ENCODE measurements at places on chromosomes 16 and 17.

- DNase-seq: no peak
These were observed 30.4 kb downstream of the ENGASE start for GRCh38 chr17:79104898-79105600.

GRCh38 chr16:68658341-68658973 is 13.3 kb downstream of the CDH3 start:
- no peak for DNase-seq

GRCh38 chr16:54175169-54175551 is 111.4 kb downstream of the IRX3 start:
- no peak for DNase-seq

GRCh38 chr17:50935221-50935995 is 69.3 kb upstream of the TOB1 start:
- no peak for DNase-seq

GRCh38 chr17:71681427-71682173 is 439.2 kb upstream of the SOX9 start:
- DNase-seq: no peak

- no peak for DNase-seq
These were observed 33.1 kb upstream of the SBK1 start for GRCh38 chr16:28259091-28259780.

DNA sequence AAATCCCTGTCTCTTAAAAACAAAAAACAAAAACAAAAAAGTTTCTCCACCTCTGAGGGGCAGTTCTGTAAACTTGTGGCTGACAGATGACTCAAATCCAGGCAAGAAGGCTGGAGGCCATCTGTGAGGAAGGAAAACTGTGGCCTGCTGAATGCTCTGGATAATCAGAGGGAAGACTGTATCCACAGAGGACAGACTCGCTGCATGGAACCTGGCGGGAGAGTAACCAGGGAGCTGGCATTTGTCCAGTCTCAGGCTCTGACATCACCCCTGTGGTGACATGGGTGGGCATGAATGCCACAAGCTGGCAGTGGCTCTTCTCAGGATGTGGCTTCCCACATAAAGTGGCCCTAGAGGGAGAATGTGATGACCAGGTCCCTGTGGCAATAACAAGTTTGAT is 2.8 kb upstream of the KSR1 start:
- DNase-seq: no peak

DNA sequence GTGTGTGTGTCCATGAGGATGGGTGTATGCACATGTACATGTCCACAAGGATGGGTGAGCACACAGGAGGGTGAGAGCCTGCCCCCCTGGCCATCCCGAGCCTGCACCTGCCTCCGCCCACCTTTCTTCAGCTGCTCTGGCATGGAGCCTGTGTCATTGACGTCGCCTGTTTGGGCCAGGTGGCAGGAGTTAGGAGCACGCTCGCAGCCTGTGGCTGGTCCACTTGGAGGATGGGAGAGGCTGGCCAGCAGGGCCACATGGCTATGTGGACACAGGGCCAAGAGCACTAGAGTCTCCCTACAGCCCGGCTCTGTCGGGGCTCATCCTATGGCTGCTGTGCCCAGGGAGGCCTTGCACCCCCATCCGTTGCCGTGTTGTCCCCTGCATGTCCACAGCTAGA is 21.4 kb downstream of the BAHCC1 start:
- DNase-seq: no peak

DNA sequence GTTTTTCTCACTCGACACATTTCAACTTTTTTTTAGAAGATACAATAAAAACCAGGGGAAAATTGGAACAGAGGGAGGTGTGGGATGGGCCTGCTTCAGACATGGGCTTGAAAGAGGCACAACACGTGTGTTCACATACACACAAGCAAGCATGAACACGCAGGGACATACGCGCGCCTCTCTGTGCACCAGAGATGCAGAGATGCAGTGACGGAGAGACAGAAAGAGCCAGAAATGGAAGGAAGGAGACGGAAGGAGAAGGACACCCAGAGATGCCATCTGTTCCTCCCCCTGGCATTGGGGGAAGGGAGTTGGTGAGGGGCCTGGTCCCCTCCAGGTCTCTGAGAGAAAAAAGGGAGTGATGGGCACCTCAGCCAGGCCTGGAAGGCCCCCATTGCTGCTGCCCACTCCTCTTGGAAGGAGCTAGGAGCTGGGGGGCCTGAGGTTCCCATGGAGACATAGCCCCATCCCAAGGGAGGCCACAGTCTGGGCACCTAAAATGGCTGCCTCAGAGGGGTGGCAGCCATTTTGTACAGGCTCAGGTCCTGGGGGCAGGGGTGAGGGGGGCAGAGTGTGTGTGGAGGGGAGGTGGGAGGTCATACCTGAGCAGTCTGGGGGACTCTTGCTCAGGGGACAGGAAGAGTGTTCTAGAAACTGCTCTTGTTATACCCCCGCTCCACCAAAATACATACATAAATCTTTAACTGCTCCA is 3.8 kb upstream of the NEUROD2 start:
- no peak for DNase-seq

- no peak for DNase-seq
These were observed 241.3 kb upstream of the TBX2 start for GRCh38 chr17:61158376-61158775.
